ENCODE measurements at places on chromosomes 3 and 15. TPM values are rescaled to one million over a fixed set of nuclear protein-coding genes. Genes with fewer than 3 reads are reported as not detected.

- DNase-seq: peak; percentile 36
Observed at GRCh38 chr3:120274739-120275167, 10.3 kb downstream of the GPR156 start.

DNA sequence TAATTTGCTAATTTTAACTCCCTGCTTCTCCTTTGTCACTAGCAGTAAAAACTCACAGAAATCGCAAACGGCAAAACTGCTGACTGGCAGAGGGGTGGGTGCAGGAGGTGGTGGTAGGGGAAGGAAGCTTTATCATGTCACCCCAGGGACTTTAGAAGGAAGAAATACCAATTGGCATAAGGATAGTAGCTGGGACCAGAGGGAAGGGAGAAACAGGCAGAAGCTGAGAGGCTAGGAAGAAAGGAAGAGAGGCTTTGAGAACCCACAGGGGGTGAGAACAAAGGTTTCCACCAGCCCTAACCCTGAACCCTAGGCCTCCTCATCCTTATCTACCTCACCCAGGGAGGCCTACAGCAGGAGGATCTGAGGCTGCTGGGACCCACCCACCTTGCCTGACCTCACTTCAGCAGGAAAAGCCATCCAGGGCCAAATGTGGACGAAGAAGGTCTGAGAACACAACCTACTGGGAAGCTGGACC lies 10.7 kb downstream of the ITGB5 start:
- no peak for DNase-seq

GRCh38 chr3:6781092-6781491 lies 79.8 kb upstream of the GRM7 start:
- no peak for DNase-seq

- DNase-seq: no peak
Observed at GRCh38 chr3:143222505-143222904, 102.9 kb downstream of the CHST2 start.

DNA sequence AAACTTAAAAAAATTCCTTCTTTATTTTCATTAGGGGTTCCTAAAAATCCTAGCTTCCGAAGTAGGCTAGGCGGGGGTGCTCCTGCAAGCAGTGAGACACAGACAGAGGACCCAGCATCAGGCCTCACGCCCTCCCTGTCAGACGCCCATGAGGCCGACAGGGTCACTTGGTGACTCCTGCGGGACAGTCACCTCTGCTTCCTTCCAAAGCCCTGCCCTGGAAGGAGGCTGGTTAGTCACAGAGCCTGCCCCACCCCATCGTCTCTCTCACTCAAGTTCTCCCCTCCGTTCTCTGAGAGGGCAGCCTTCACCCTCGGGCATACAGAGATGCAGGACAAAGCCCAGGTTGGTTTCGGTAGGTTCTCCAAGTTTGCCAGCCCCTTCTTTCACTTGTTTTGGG lies 38.6 kb downstream of the EHD4 start:
- peak; percentile 76 for DNase-seq

The SAMMSON gene
- not detected for total RNA-seq

The QRICH1 gene
- 56.0 TPM for total RNA-seq

The FANCD2OS gene
- not detected for total RNA-seq

The CELF6 gene
- total RNA-seq: 0.20 TPM

DNA sequence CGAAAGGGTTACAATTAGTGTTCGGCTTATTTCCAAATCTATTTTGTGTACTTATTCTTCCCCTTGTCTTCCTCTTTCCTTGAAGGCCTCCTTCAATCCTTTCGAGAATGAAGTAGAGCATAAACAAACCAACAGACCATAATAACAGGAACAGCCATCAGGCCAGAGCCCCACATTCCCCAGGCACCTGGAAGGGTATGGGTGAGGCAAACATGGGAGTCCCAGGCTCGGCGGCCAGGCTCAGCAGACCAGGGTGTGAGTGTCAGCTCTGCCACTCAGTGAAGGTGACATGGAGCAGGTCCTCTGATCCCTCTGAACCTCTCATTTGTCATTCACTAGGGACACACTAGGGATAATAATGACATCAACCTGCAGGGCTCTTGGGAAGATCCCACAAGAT lies 13.8 kb downstream of the ALS2CL start:
- no peak for DNase-seq

DNA sequence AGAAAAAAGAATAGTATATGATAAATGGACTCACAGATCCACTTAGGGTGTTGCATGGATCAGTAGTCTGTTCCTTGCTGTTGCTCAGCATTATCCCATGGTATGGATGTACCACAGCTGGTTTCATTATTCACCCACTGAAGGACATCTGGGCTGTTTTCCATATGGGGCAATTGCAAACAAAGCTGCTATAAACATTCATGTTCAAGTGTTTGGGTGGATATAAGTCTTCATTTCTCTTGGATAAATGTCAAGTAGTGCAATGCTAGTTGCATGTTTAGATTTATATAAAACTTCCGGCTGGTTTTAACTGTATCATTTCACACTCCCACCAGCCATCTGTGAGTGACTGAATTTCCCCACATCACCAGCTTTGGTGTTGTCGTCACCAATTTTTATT lies 137.7 kb downstream of the ASB7 start:
- DNase-seq: no peak

DNA sequence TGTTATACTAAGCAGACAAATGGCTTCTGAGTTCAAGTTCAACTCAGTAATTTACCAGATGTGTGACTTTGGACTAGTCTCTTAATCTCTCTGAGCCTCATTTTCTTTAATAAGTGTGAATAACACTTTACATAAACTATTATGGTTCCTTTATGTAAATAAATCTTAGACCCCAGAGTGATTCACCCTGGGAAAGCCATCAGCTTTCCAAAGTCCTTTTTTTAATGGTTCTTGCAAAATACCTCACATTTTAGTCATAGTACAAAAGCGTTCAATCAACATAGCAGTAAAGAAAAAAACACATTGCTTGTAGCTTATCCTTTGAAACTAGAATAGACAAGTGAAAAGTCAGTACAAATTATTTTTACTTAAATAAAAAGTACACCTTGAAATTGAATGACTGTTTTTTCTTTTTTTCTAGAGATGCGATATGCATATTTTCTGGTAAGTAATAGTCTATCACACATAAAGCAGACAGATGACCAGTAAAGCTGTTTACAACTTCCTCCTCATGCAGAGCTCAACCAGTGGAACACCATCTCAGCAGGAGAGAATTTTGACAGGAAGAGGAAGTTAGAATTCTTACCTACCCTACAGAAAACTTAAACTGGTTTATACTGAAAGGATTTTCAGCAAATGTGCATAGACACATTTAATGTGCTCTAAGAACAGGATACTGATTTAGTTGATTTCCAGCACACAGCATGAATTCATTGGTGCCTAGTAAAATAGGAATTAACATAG lies 123.0 kb upstream of the AGBL1 start:
- no peak for DNase-seq

The CHST13 gene
- not detected for total RNA-seq

The ACOX2 gene
- total RNA-seq: 0.60 TPM

DNA sequence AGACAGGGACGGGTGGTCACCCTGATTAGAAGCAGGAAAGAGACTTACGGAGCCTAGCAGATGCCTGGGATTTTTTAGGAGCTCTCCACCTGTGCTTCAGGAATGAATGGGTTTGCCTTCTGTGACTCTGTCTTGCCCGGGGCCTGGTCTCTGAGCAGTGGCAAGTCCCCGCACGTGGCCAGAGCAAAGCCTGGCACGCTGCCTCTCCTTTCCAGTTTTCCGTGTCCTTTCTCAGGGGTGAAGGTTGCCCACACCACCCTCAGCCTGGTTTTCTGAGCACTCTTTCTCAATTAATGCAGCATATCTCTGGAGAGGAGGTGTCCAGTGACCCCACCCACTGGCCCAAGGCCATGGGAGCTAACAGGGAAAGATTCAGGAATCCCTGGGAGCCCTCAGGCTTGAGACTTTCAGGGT lies 14.5 kb upstream of the CHST14 start:
- no peak for DNase-seq

The SIDT1 gene
- total RNA-seq: not detected

- no peak for DNase-seq
Observed at GRCh38 chr15:70375006-70375431, 277.3 kb upstream of the TLE3 start.

DNA sequence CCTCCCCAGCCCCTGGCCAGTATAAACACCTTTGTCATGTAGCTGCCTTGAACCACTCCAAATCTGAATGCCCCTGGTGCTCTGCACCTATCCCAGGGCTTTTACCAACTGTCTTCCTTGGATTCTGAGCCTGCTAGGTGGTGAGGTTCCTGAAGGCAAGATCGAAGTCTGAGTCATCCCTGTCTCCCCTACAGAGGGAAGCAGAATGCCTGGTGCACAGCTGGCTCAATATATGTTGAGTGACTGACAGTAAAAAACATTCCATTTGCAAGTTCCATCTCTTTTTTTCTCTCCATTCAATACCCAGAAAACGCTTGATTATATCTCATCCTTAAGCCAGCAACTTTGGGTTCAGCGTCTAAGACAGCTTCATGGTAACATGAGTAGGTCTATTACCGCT lies 24.7 kb downstream of the SLC24A1 start:
- peak; percentile 52 for DNase-seq

DNA sequence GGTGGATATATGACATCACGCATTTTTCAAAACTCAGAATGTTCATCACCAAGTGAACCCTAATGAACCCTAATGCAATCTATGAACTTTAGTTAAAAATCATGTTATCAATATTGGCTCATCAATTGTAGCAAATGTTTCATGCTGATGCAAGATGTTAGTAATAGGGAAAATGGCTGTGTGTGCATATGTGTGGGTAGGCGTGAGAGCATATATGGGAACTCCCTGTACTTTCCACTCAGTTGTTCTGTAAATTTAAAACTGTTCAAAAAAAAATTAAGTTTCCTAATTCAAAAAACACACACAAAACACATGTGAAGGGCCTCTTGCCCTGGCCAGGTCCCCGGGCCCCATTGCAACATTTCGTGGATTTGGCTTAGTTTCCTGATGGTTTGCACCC lies 89.7 kb upstream of the PROK2 start:
- no peak for DNase-seq

- no peak for DNase-seq
Observed at GRCh38 chr3:43072361-43072760, 33.5 kb downstream of the POMGNT2 start.

- no peak for DNase-seq
Observed at GRCh38 chr15:66043264-66043663, 174.0 kb downstream of the RAB11A start.

The HSPBAP1 gene
- 5.9 TPM for total RNA-seq

GRCh38 chr3:153980252-153980590 lies 141.0 kb upstream of the ARHGEF26 start:
- no peak for DNase-seq

GRCh38 chr3:57555306-57555705 lies 768 bp upstream of the PDE12 start:
- no peak for DNase-seq

The LRTM1 gene
- total RNA-seq: not detected

The ZNF774 gene
- 0.79 TPM for total RNA-seq

The STARD5 gene
- 0.87 TPM for total RNA-seq

GRCh38 chr3:58497097-58497496 lies 5.2 kb downstream of the KCTD6 start:
- DNase-seq: no peak

DNA sequence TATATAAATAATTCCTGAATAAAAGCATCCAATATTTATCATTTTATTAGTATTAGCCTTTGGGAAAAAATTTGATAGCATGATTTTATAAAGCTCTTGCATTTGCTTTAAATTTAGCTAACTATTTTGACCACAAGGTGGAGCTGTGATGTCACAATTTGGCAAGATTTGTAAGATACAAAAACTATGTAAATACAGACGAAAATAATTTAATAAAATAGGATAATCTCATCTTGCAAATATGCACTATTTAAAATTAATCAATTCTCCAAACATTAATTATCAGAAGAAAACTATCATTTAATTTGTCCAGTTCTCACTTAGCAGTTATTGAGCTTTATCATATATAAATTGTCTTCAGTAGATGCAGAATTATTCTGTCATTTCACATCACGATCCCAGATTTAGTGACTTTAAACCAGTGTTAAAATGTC lies 95.4 kb downstream of the PLOD2 start:
- peak; percentile 78 for DNase-seq

DNA sequence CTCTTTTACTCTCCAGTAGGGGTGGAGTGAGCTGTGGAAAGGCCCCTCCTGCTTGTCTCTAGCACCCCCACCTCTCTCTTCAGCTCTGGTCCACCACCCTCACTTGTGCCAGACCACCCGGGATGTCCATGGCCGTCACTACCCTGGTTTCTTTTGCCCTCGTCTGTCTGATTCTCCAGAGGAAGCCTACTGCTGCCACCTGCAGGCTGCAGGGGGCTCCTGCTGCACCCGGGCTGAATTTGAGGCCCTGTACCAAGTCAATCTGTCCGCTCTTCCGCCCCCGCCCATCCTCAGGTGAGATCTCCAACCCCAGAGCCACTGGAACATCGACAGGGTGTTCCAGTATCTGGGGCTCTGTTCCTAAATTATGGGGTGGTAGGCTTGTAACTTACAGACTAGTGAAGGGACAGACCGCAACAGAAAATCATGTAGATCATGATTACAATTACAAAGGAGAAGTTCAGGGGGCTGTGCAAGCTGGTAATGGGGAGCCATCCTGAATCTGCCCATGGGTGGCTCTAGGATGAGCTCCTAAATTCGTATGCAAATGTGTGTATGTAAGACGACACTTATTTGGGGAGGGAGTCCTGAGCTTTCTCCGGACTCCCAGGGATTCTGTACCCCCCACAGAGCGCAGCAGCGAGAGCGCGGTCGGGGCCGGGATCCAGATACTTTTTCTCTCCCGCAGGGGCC lies 683 bp upstream of the UNC45A start:
- DNase-seq: peak; percentile 84

GRCh38 chr3:30691249-30691880 lies 85.0 kb downstream of the TGFBR2 start:
- DNase-seq: peak; percentile 71

The ADGRG7 gene
- not detected for total RNA-seq

- no peak for DNase-seq
Observed at GRCh38 chr3:58274027-58274614, 31.9 kb upstream of the RPP14 start.

DNA sequence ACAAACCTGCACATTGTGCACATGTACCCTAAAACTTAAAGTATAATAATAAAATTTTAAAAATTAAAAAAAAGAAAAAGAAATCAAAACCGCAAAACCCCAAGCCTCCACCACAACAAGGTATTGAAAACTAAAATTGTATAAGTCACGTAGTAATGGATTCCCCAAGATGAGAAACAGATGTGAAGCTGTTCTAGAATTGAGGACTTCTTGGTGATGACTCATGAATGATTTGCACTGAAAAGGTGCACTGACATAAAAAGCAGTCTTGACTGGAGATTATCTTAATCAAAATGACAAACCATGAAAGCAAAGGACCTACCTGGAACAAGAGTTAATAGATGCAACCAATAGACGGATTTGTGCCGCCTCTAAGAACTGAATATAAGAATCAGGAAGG lies 225.8 kb downstream of the MYRIP start:
- DNase-seq: no peak

Measured in lung microvascular endothelial cell (primary cell).